ENCODE measurements at places on chromosomes 5 and 9. TPM values are rescaled to one million over a fixed set of nuclear protein-coding genes. Genes with fewer than 3 reads are reported as not detected.

TXNDC8 gene
- total RNA-seq, result not detected

ARHGEF28 gene
- total RNA-seq, result 37.8 TPM

DNA sequence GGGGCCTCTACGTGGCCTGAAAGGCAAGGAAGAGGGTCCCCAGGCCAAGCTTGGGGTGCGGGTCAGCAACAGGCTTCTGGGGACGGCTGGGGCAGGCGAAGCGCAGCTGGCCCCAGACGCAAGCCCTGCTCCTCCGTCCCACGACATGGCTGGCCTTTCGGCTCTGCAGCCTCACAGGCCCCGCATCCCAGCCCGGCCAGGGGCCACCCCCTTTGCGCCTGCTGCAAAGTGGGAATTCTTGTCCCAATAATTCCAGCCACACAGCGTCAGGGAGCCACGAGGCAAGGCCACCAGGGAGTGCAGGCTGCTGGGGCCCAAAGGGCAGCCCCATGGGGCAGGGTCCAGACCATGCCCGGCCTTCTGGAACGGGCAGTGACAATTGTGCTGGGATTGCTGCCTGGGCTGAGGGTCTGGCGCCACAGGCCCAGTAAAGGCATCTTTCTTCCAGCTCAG, 1.1 kb upstream of the ENTPD2 start:
- no peak for DNase-seq

- DNase-seq, result no peak
These were observed 11.6 kb downstream of the PTCH1 start for GRCh38 chr9:95505072-95505716.

PKD2L2 gene
- total RNA-seq, result not detected

- no peak for DNase-seq
These were observed 1.0 kb upstream of the PTBP3 start for GRCh38 chr9:112334432-112334841.

LCP2 gene
- 5.0 TPM for total RNA-seq

GRCh38 chr5:141756196-141756595, 74.2 kb upstream of the ARAP3 start:
- DNase-seq, result no peak

TOR1B gene
- total RNA-seq, result 12.9 TPM

GRCh38 chr9:912776-913175, 63.7 kb upstream of the DMRT3 start:
- DNase-seq, result no peak

- DNase-seq, result no peak
These were observed 117.7 kb upstream of the GNA14 start for GRCh38 chr9:77765781-77766259.

GRCh38 chr9:113503131-113503541, 39.6 kb downstream of the RGS3 start:
- DNase-seq, result no peak
